ENCODE measurements at places on chromosomes 7 and 10.

DNA sequence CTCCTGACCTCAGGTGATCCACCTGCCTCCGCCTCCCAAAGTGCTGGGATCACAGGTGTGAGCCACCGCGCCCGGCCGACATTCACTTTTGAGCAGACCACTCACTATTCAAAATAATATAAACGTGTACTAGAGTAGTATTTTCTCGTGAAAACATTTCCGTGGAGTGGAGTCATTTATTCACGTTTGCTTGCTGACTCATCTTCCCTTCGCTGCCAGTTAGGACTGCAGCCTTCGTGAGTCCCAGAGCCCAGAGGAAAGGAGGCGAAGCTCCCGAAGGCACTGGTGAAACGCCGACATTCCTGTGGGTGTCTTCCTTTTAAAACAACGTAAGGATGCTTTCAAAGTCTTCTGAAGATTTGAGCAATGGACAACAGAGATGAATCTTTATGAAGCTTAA lies 10.9 kb upstream of the INPP5A start:
- no peak for DNase-seq

DNA sequence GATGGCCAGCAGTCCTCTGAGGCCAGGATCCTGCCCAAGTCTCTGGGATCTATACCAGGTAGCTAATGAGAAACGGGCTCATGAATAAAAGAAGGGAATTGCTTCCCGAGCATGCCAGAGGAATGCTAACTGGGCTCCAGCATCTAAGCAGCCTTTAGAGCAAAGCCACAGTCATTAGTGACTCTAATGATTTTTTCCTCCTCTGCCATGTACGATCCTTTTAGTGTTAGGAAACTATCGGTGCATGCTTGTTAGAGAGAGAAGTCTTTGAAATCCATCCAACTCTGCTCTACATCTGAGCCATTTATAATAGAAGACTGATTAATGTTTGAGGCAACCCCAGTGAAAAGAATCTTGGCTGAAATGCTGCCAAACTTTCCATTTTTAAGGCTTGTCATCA lies 124.9 kb upstream of the TCERG1L start:
- no peak for DNase-seq

- DNase-seq = no peak
Observed at GRCh38 chr7:22332461-22332870, 24.5 kb downstream of the RAPGEF5 start.

GRCh38 chr7:74155810-74156395 lies 18.3 kb upstream of the EIF4H start:
- no peak for DNase-seq

DNA sequence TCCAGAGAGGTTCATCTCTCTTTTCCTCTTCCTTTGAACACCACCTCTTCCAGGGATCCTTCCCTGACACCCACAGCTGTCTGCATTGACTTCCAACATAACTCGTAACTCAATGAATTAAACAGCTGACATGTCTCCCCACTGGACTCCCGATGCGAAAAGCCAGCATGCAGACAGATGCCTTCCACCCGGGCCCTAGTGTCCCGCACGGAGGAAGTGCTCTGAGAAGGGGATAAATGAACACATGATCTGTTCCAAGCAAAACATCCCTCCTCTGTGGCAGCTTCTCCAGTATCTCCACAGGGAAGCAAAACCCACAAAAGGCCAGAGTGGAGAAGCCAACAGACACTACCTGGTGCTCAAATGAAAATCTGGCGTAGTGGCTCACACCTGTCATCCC lies 28.3 kb downstream of the OGDHL start:
- DNase-seq = no peak

- DNase-seq = no peak
Observed at GRCh38 chr10:61627266-61627665, 35.5 kb upstream of the CABCOCO1 start.

- DNase-seq = no peak
Observed at GRCh38 chr10:66218981-66219587, 706.8 kb upstream of the LRRTM3 start.

- DNase-seq = no peak
Observed at GRCh38 chr10:6112893-6113292, 24.1 kb downstream of the RBM17 start.

GRCh38 chr10:44335330-44336021 lies 49.4 kb downstream of the CXCL12 start:
- no peak for DNase-seq

- no peak for DNase-seq
Observed at GRCh38 chr10:986881-987619, 1.2 kb upstream of the GTPBP4 start.

DNA sequence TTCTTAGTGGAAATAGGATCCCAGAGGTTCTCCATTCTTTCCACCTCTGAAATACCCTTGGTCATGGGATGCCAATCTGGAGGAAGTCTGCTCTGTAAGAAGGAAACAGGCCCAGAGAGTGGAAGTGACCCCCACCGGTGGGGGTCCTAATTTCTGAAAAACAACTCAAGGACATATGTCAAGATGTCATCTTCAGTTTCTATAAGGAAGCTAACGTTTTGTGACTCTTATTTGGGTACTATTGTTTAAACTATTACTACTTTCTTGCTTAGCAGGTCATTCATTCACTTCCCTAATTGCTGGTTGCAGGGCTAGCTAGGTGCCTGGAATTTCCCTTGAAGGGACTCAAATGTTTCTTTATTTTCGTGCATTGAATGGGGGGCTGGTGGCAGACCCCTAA lies 1.9 kb upstream of the ZNF775 start:
- no peak for DNase-seq

- DNase-seq = peak; percentile 36
Observed at GRCh38 chr10:100019787-100020141, 10.0 kb upstream of the DNMBP start.

DNA sequence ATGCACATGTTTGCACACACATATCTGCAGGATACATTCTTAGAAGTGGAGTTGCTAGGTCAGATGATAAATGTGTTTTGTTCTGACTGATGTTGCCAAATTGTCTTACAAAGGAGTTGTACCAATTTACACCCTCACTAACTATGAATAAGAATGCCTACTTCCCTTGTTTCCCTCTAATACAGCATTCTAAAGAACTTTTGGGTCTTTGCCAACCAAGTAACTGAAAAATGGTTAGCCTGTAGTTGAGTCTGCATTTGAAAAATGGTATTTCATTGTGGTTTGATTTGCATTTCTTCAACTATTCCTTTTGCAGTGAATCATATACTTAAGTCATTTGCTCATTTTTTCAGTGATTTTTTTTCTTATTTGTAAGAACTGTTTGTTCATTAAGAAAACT lies 48.4 kb downstream of the TMEM26 start:
- DNase-seq = no peak
